ENCODE measurements at places on chromosomes 2 and 18. TPM values are rescaled to one million over a fixed set of nuclear protein-coding genes. Genes with fewer than 3 reads are reported as not detected.

Gene TUBA3E
- not detected for total RNA-seq

Gene KIF1A
- not detected for total RNA-seq

Gene RFX8
- total RNA-seq = not detected

Gene MFSD2B
- total RNA-seq = not detected

Gene HOXD3
- not detected for total RNA-seq

Gene NPPC
- not detected for total RNA-seq

Gene MARCO
- 0.07 TPM for total RNA-seq

Gene TTR
- not detected for total RNA-seq

Gene HOXD13
- total RNA-seq = not detected

Gene GATA6
- total RNA-seq = 1.7 TPM

Gene RNASEH1
- total RNA-seq = 52.3 TPM

Gene APCDD1
- total RNA-seq = not detected

Gene ALS2
- total RNA-seq = 35.2 TPM

Gene LRATD1
- 27.0 TPM for total RNA-seq

Gene INHA
- total RNA-seq = 0.36 TPM

Gene CSRNP3
- total RNA-seq = 0.34 TPM

Gene TUBB8B
- total RNA-seq = under 0.01 TPM

Gene ELOA2
- not detected for total RNA-seq

Gene GLI2
- 0.07 TPM for total RNA-seq

Gene VIT
- not detected for total RNA-seq

Gene KLHL41
- under 0.01 TPM for total RNA-seq

Gene SALL3
- not detected for total RNA-seq

Gene NT5DC4
- total RNA-seq = 0.07 TPM

Gene UGT1A4
- 1.8 TPM for total RNA-seq

Gene ICOS
- not detected for total RNA-seq

Gene CCNT2
- 27.3 TPM for total RNA-seq

Gene MAPK4
- total RNA-seq = under 0.01 TPM

Gene PRKAG3
- not detected for total RNA-seq

Gene DUSP19
- 1.1 TPM for total RNA-seq

Gene CD302
- total RNA-seq = under 0.01 TPM

Gene PDE1A
- total RNA-seq = 0.21 TPM

Gene CELF4
- total RNA-seq = not detected
